Epithelial cell of esophagus (primary cell): ENCODE measurements at places on chromosomes 1 and 21.

- no peak for DNase-seq
Observed at GRCh38 chr1:194209920-194210319, 1023.5 kb upstream of the B3GALT2 start.

DNA sequence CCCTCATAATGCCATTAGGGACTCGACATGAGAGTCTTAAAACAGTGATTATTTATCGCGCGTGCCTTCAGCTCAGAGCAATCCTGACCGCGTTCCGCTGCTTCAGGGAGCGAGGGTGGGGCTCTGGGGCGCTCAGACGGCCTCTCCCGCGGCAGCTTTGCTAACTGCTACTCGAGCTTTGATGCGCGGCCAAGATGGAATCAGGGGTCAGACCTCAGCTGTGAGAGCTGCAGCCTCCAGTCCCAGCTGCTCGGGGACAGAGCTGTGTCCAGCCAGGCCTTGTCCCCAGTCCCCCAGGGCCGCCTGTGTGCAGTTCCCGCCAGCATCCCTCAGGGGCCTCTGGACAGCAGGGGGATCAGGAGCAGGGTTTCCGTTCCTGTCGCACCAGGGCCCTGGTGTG, 104.6 kb upstream of the TTC34 start:
- no peak for DNase-seq

DNA sequence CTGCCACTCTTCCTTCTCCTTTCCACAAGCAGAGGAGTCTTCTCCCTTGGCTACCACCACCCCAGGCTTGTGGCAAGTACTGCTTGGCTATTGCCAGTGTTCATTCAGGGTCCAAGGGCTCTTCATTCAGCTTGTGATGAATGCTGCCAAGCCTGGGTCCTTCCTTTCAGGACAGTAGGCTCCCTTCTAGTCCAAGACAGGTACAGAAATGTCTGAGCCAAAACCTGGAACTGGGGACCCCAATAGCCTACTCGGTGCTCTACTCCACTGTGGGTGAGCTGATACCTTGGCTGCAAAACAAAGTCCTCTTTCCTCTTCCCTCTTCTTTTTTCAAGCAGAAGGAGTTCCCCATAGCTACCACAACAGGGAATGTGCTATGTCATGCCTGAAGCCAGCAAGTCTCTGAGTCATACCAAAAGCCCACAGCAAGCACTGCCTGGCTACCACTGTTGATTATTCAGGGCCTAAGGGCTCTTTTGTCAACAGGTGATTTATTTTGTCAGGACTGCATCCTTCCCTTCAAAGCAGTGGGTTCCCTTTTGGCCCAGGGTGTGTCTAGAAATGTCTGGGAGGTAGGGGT, 268.9 kb downstream of the HHAT start:
- DNase-seq = peak; percentile 91

- DNase-seq = no peak
Observed at GRCh38 chr21:29526545-29526944, 227.8 kb downstream of the BACH1 start.

DNA sequence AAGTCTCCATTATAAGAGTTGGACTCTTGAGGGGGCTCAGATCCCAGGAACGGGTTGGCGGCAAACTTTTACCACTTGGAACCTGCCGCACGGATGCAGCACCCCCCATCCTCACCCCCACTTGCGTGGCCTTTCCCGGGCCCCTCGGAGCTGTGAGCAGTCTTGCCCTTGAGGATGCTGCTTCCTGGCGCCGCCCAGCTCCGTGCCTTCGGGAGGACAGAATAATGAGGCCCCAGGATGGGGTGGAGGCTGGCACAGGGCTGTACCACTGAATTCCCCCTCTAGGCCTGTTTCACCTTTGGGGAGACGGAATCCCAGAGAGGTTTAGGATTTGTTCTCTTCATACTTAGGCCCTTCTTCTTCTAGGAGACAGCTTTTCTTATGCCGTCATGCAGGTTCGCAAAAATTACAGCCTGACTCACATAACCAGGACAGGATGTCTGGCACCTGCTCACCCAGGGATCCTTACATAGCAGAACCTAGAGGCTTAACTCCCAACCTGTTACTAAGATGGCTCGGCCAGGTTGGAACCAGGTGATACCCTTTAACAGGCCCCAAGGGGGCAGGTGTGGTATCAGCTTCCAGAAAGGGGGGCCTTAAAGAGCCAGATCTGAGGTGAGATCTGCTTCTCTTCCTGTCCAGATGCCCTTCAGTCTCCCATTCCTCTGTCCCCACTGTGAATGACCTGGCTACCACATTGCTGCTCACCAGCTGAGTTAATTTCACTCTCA, 1.5 kb downstream of the TRNP1 start:
- DNase-seq = peak; percentile 70

GRCh38 chr21:39125752-39126485, 57.3 kb downstream of the PSMG1 start:
- DNase-seq = peak; percentile 76

DNA sequence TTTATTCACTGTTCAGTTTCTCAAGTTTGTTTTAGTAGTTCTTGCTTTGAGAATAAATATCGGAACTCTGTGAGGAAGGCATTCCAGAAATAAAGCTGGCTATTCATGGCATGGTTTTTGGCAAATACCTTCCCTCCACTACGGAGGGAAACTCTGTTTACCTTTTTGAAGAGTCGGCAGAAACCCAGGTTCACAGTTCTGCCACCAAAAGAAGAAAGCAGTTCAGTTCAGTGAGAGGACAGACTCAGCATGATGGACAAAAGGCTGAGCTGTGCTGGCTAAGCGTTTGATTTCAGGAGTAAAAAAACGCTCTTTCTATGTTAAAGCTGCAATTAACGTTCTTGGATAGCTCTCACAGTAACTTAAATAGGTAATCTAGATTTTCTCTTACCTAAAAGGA, 42.4 kb downstream of the CNN3 start:
- no peak for DNase-seq

DNA sequence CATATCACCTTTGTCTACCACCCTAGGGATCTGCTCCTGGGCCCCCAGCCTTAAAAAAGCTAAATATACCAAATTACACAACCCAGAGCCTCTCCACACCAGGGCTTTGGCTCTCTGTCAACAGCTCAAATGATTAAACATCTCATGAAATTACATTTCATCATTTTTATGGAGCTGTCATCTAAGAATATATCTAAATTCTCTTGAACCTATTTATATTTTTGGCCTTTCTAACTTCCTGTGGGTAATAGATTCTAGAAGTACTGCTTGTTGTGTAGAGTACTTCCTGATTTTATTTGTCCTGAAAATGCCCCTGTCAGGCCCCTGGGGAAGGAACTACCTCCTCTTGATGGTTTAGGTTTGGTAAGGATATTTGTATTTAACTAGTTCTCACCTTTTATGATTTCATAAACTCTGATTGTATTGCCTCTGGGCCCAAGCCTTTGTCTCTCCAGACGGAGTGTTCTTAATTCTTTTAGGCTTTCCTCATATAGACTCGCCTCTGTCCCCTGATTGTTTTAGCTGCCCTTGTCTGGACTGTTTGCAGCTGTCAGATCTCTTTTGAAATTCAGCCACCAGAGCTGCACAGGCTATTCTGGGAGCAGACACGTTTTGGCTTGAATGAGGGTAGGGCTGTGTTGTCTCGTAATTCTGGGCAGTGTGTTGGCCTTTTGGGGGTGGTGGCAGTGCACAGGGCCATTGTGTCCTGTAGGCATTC, 16.6 kb downstream of the MYOG start:
- DNase-seq = no peak

DNA sequence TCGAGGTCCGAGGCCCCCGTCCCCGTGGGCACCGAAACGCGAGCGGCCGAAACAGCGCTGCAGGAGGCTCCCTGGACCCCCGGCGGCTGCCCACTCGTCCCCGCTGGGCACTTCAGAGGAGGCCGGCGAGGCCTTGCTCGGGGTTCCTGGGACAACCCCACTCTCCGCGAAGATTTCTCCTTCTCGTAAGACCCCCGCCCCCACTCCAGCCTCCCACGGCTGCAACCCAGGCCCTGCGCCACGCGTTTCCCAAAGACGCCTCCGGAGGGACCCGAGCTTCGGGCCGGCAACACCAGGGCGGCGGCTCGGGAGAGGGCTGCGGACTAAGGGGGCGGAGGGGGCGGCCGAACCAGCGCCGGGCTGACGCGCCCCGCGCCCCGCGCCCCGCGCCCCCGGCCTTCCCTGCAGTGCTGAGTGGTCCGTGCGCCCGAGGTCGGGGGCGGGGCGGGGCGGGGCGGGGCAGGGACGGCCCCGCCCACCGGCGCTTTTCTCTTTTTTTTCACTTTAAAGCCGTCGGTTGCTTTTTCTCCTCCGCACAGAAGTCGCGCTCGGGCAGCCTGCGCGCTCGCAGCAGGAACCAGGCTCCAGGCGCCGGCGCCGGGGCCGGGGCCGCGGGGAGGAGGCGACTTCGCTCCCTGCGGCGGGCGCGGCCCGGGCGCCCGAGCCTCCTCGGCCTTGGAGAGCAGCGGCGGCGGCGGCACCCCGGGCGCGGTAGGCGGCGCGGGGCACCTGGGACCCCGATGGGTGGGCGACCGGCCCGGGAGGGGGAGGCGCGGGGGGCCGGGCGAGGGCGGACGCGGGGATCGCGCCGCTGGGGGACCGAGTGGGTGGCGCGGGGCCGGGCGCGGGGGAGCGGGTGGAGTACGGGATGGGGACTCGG, at the start of gene SPSB1:
TSS of gene SPSB1 (plus strand) at position 534 of the 880 bp plus-strand sequence. CDS start 62,998 bp downstream, outside the sequence.
- peak; percentile 83 for DNase-seq

GRCh38 chr1:34470401-34470800, 284.4 kb upstream of the GJB5 start:
- no peak for DNase-seq

- DNase-seq = peak; percentile 78
Observed at GRCh38 chr1:8259498-8260290, 58.2 kb upstream of the SLC45A1 start.

GRCh38 chr1:26324550-26324949, 6.8 kb downstream of the CD52 start:
- no peak for DNase-seq

DNA sequence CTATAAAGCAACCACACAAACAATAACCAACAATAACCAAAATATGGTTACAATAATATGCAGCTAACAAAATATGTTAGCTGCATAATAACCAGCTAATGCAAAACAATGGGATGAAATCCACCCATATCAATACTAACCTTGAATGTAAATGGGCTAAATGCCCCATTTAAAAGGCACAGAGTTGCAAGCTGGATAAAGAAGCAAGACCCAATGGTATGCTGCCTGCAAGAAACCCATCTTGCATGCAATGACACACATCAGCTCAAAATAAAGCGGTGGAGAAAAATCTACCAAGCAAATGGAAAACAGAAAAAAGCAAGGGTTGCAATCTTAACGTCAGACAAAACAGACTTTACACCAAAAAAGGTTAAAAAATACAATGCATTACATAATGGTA, 316.5 kb upstream of the NR5A2 start:
- no peak for DNase-seq

DNA sequence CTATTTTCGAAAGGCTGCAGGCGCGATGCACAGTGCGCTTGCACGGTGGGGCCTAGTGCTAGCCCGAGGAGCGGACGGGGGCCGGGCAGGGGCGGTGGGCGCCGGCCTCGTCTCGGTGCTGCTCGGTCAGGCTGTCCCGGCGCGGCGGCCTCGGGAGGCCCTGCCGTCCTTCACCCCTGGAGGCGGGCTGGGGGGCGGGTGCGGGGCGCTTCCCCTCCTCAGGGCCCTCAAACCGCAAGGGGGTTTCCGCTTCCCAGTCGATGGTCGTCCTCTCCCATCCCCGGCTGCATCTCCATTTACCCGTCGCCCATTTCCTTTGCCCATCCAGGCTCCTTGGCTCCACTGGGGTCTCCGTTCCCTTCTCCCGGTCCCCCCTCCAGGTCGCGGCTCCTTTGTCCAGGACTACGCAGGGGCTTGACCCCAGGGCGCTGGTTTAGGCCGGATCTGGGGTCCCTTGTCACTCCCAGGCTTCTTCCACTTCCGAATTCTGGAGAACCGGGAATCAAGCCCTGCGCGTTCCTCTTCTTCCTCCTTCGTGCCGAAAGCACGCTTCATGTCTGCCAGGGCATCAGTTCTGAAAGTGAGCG, 196.3 kb upstream of the LMO4 start:
- no peak for DNase-seq

GRCh38 chr1:178724728-178725465, at the start of gene RALGPS2:
Gene RALGPS2, plus strand, starts transcription at chr1:178725244. Its CDS starts 51,521 bp downstream, at chr1:178776765.
- peak; percentile 87 for DNase-seq

DNA sequence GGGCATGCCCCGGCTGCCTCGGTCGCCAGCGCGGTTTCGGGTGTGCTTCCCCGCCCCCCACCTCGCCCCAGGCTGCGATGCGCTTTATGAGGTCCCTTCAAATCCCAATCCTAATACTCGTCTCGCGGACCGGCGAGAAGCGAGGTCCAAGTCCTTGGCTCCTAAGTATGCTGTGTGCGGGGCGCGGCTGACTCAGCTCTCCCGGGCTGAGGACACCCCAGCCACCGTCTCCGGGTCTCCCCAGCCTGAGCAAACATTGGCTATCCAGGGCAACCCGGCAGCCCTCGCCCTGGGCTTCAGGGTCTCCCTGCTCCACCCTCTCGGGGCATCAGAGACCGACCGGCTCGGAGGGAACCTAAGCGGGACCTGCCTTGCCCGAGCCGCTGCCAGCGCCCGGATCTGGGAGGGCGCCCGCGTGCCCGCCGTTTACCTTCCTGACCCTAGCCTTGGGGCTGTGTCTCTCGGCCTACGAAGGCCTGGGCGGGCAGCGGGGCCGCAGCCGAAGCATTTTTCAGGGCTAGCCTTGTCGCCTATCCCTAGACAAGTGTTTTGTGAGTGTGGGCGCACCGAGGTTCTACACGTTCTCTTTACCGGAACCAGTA, 1.2 kb downstream of the ITPKB start:
- DNase-seq = peak; percentile 54

DNA sequence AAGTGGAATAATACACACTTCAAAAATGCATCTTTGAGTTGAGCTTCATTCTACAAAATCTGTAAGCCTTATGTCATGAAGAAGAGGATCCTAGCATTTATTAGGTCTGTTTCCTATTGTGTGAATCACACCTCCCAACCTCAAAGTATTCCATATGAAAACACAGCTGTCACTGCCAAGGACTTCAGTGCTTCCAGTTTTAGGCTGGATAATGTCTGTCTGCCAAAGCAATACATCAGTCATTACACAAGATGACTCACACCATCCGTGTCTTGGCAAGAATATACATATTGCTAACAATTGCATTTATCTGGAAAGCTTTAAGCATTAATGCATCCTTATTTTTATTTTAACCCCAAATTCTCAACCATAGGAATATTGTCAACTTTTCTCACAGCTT, 125.7 kb upstream of the TMPRSS15 start:
- peak; percentile 43 for DNase-seq

- DNase-seq = peak; percentile 72
Observed at GRCh38 chr1:39115271-39116110, 89.0 kb upstream of the MACF1 start.

DNA sequence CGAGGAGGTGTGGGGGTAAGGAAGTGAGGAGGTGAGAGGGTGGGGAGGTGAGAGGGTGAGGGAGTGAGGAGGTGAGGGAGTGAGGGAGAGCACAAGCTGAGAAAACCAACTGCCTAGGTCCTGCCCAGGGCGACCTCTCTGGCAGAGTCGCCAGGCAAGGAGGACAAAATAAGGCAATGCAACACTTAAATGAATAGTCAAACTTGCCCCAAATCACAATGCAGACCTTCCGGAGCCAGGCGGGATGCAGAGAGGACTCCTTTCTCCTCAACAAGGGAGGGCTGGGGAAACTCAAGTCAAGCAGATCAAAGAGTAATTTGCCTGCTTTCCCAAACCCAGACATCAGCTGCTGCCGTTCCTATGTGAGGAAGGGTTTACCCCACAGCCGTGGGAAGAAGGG, 86.0 kb downstream of the CCDC185 start:
- DNase-seq = no peak

GRCh38 chr1:228770779-228771223, 35.5 kb downstream of the RHOU start:
- no peak for DNase-seq
